ENCODE measurements at places on chromosomes 5 and 9. TPM values are rescaled to one million over a fixed set of nuclear protein-coding genes. Genes with fewer than 3 reads are reported as not detected.

The TMEM174 gene
- not detected for total RNA-seq

DNA sequence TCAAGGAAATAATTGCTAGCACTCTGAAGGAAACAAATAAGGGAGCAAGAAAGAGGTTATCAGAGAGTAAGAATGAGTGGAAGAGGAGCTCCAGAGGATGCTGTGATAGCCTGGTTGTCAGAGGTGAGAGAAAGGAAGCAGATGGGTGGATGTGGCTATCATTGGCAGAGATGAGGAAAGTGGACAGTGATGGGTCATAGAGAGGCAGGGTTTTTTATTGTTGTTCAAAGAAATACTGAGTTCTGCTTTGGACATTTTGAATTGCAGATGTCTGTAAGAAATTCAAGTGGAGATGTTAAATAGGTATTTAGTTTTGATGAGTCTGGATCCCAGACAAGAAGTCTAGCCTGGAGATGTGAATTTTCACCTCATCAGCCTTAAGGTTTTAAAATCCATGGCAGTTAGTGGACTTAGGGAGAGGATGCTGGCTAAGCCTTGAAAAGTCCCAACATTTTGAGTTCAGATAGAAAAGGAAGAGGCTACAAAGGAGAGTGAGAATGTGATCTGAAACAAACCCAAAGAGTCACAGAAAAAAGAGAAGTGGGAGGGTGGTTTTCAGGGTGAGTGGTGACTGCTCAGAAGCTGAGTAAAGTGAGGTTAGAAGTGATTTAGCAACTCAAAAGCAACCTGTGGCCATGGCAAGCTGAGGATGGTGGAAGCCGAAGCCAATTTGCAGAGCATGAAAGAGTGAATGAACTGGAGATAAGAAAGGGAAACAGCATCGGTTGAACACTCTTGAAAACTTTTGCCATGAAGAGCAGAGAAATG is 50.4 kb downstream of the PPIC start:
- no peaks in the 10 kb centered on the region for H3K36me3 ChIP-seq
- no peak overlapping the region for H3K27ac ChIP-seq
- no peak for DNase-seq
- H3K4me1 ChIP-seq = no peaks in the 10 kb centered on the region
- no peaks in the 10 kb centered on the region for H3K27me3 ChIP-seq
- no peak overlapping the region for H3K4me3 ChIP-seq

The SLC25A46 gene
- 42.1 TPM for total RNA-seq

GRCh38 chr9:97900103-97900737 is 22.1 kb downstream of the TRMO start:
- no peaks in the 10 kb centered on the region for H3K36me3 ChIP-seq
- H3K4me3 ChIP-seq = no peak overlapping the region
- H3K27me3 ChIP-seq = no peaks in the 10 kb centered on the region
- DNase-seq = peak; percentile 9
- H3K27ac ChIP-seq = no peak overlapping the region
- peaks cover 7% of the 10 kb centered on the region for H3K4me1 ChIP-seq

DNA sequence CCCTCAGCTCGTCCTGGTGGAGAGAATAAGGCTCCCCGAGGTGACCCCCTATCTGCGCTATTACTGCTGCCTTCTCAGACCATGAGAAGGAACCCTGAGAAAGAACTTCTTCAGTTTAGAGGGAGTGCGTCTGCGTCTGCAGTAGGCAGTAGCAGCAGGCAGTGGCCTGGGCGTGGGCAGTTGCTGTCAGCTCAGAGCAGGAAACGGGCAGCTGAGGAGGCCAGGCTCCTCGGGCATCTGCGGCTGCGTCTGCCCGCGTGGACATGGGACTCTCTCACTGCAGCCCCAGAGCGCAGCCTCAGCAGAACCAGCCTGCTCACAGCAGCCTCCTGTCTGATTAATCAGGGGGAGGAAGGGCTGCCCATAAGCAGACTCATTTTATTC is 49.8 kb upstream of the FCN1 start:
- no peaks in the 10 kb centered on the region for H3K36me3 ChIP-seq
- no peak overlapping the region for H3K27ac ChIP-seq
- H3K27me3 ChIP-seq = 0 out of 2 replicates have a peak, but pooled peaks cover 3% of the 10 kb centered on the region

GRCh38 chr9:38073882-38074281 is 4.9 kb upstream of the SHB start:
- DNase-seq = peak; percentile 65
- peaks cover 21% of the 10 kb centered on the region for H3K4me1 ChIP-seq
- no peak overlapping the region for H3K27ac ChIP-seq
- no peaks in the 10 kb centered on the region for H3K36me3 ChIP-seq

DNA sequence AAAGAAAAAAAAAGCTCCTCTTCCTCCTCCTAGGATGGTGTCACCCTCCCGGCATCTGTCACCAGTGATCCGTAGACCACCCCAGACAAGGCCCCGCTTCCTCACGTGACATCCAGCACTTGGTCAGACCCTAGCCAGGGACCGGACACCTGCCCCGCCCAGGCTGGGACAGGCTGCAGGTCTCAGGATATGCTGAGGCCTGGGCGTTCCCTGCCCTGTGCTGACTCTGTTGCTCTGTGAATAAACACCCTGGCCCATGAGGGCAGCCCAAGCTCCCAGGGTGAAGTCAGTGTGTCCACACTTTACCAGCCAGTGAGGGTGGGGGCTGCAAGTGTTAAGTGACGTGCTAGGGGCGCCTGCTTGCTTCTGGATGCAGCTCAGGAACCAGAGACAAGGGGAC is 5.6 kb downstream of the EDF1 start:
- H3K36me3 ChIP-seq = peaks cover 15% of the 10 kb centered on the region
- 0 out of 2 replicates have a peak, but pooled peaks cover 5% of the 10 kb centered on the region for H3K4me1 ChIP-seq
- no peaks in the 10 kb centered on the region for H3K27me3 ChIP-seq

GRCh38 chr5:104178829-104179456 is 616.4 kb upstream of the NUDT12 start:
- no peaks in the 10 kb centered on the region for H3K27me3 ChIP-seq
- DNase-seq = peak; percentile 91
- H3K4me3 ChIP-seq = no peak overlapping the region
- H3K27ac ChIP-seq = no peak overlapping the region
- no peaks in the 10 kb centered on the region for H3K36me3 ChIP-seq
- H3K4me1 ChIP-seq = peaks cover 1% of the 10 kb centered on the region

The CSF1R gene
- not detected for total RNA-seq

The IL33 gene
- 1.6 TPM for total RNA-seq

- no peaks in the 10 kb centered on the region for H3K4me1 ChIP-seq
- H3K27ac ChIP-seq = no peak overlapping the region
- DNase-seq = no peak
- peaks cover 3% of the 10 kb centered on the region for H3K36me3 ChIP-seq
- H3K4me3 ChIP-seq = no peak overlapping the region
These were observed 48.9 kb downstream of the SLC12A7 start for GRCh38 chr5:1062761-1063568.

DNA sequence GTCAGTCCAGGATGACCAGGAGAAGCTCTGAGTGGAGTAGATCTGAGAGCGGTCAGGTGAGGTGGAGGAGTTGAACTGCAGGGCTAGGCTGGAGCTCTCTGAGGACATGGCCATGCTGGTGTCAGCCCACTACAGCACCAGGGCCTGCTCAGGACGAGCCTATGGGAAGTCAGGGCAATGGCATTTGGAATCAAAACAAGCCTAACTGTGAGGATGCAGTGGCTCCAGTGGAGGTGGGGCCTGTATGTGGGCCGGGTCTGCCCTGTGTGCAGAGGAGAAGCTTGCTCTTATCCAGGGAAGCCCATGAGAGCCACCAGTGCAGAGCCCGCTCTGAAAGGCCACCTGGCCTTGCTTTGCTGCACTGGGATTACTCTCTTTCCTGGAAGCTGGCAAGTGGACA is 11.1 kb downstream of the CXCL14 start:
- no peaks in the 10 kb centered on the region for H3K36me3 ChIP-seq
- no peaks in the 10 kb centered on the region for H3K27me3 ChIP-seq
- no peak overlapping the region for H3K27ac ChIP-seq
- no peak overlapping the region for H3K4me3 ChIP-seq

DNA sequence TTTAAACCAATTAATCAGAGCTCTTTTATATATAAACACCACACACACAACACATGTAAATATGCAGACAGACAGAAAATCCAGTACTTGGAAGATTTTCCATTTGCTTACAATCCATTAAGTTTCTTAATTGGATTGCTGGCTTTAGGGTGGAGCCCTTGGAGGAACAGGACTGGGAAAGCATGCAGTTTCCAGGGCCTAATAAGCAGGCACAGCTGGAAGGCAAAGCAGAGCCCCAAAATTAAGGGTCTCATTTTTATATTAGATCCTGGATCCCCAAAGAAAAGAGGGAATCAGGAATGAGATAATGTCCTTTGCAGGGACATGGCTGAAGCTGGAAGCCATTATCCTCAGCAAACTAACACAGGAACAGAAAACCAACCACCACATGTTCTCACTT is 13.1 kb upstream of the SMC2 start:
- DNase-seq = no peak
- H3K27ac ChIP-seq = no peak overlapping the region
- no peaks in the 10 kb centered on the region for H3K4me1 ChIP-seq
- H3K4me3 ChIP-seq = no peak overlapping the region

GRCh38 chr5:133680830-133681565 is 68.7 kb upstream of the FSTL4 start:
- peaks cover 13% of the 10 kb centered on the region for H3K4me1 ChIP-seq
- no peak overlapping the region for H3K27ac ChIP-seq
- H3K36me3 ChIP-seq = no peaks in the 10 kb centered on the region
- H3K4me3 ChIP-seq = no peak overlapping the region
- H3K27me3 ChIP-seq = no peaks in the 10 kb centered on the region

The ISOC1 gene
- 27.3 TPM for total RNA-seq

GRCh38 chr9:89822996-89823395 is 218.2 kb downstream of the GADD45G start:
- no peak overlapping the region for H3K4me3 ChIP-seq
- no peak for DNase-seq
- no peaks in the 10 kb centered on the region for H3K4me1 ChIP-seq
- H3K36me3 ChIP-seq = no peaks in the 10 kb centered on the region
- H3K27ac ChIP-seq = no peak overlapping the region

DNA sequence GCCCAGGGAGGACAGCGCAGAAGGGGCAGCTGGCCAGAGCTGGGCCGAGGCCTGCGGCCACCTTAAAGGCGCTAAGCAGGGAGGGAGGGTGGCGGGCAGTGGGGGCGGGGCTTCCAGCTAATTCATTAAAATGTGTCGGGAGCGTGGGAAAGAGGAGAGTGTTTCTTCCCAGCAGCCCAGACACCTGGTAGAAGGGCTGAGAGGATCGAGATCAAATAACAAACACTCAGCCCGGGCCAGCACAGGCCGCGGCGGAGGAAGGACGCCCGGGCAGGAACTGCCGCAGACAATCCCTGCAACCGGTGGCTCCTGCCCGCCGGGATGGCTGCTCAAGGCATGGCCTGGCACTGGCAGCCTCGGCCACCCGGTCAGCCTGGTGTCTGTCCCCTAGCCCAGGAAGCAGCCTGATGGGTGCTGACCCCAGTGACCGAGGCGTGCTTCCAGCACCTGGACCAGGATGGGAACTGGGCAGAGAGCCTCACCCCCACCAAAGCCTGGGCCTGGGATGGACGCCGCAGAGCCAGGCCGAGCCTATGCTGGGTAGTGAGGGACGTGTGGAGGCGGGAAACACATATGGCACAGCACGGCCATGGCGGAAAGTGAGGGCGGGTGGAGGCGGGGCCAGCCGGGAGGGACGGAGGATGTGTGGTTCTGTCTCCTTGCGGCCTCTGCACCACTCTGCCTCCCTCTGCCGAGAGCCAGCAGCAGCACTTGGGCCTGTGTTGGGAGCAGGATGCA is 3.2 kb upstream of the NRARP start:
- H3K4me3 ChIP-seq = no peak overlapping the region
- H3K36me3 ChIP-seq = no peaks in the 10 kb centered on the region
- no peaks in the 10 kb centered on the region for H3K27me3 ChIP-seq
- H3K4me1 ChIP-seq = peaks cover 8% of the 10 kb centered on the region
- no peak overlapping the region for H3K27ac ChIP-seq

The NAIP gene
- total RNA-seq = 0.81 TPM

GRCh38 chr5:1801222-1801966 is at the start of gene NDUFS6:
TSS of gene NDUFS6 (plus strand) at chr5:1801407. CDS start at chr5:1801418, 11 bp downstream.
- peak within 1 kb of the TSS; percentile 97 for H3K4me3 ChIP-seq
- peak; percentile 74 for DNase-seq
- peaks cover 25% of the 10 kb centered on the region for H3K4me1 ChIP-seq
- H3K27me3 ChIP-seq = no peaks in the 10 kb centered on the region
- H3K36me3 ChIP-seq = peaks cover 55% of the 10 kb centered on the region

GRCh38 chr5:14101922-14102321 is 41.2 kb upstream of the TRIO start:
- peaks cover 42% of the 10 kb centered on the region for H3K4me1 ChIP-seq
- H3K27me3 ChIP-seq = no peaks in the 10 kb centered on the region
- H3K27ac ChIP-seq = no peak overlapping the region
- no peak overlapping the region for H3K4me3 ChIP-seq
- peaks cover 4% of the 10 kb centered on the region for H3K36me3 ChIP-seq

- DNase-seq = no peak
- H3K27me3 ChIP-seq = no peaks in the 10 kb centered on the region
- H3K4me3 ChIP-seq = peak overlapping the region; percentile 55
- no peaks in the 10 kb centered on the region for H3K36me3 ChIP-seq
These were observed 1.7 kb downstream of the PTAR1 start for GRCh38 chr9:69757996-69758675.

The DIRAS2 gene
- total RNA-seq = not detected

The FRMD3 gene
- total RNA-seq = 6.0 TPM

The FOXD4L4 gene
- not detected for total RNA-seq

GRCh38 chr9:70639853-70640814 is 225.7 kb upstream of the KLF9 start:
- no peak overlapping the region for H3K4me3 ChIP-seq
- no peak overlapping the region for H3K27ac ChIP-seq
- H3K27me3 ChIP-seq = no peaks in the 10 kb centered on the region
- no peaks in the 10 kb centered on the region for H3K4me1 ChIP-seq
- DNase-seq = peak; percentile 65

DNA sequence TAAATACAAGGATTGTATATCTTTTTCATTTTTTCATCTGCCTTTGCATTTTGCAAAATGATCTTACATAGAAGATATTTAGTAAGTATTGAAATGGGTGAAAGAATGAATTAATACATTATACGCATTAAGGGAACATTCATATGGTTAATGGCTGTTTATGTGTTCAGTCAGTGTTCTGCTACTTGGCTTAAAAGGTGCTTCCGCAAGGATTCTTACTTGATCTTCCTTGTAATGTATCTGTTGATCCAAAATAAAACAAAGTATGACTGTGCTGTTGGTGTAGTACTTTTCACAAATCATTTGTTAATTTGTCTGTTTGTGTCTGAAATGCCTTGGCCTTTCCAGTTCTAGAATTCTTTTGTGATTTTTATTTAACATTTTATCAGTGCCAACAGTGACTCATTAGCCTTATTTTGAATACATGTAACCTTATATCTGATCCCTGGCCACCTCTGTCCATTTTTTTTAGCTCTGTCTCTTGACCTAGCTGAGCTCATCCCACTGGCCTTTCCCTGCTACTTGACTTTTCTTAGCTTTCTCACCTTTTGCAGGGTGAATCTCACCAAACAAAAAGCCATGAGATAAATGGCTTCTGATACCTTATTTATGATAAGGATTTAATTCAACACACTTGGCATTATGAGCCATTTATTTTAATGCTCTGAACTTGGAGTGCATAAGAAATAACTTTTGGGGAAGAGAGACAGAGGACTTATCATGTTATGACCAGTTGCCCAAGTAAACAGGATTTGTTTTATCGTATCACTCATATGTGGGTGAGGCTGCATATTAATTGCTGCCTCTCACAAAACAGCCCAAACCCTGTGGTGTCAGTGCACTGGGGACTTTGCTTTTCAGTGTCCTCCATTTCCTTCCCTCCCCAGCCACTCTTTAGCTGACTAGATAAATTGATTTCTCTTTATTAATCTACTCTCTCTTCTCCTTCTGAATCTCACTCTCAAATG is 340.3 kb downstream of the KDM4C start:
- no peak overlapping the region for H3K4me3 ChIP-seq
- H3K27ac ChIP-seq = no peak overlapping the region
- H3K4me1 ChIP-seq = peaks cover 11% of the 10 kb centered on the region
- H3K36me3 ChIP-seq = no peaks in the 10 kb centered on the region

- DNase-seq = no peak
- H3K36me3 ChIP-seq = 0 out of 2 replicates have a peak, but pooled peaks cover 5% of the 10 kb centered on the region
- H3K27me3 ChIP-seq = no peaks in the 10 kb centered on the region
- H3K27ac ChIP-seq = no peak overlapping the region
These were observed 9.5 kb downstream of the INVS start for GRCh38 chr9:100108559-100108958.

The SGTB gene
- 1.1 TPM for total RNA-seq

The ZNF354B gene
- 6.2 TPM for total RNA-seq

All from PC-3 (cell line).